Glomerular endothelial cell (primary cell): ENCODE measurements at places on chromosomes 11 and 22. TPM values are rescaled to one million over a fixed set of nuclear protein-coding genes. Genes with fewer than 3 reads are reported as not detected.

IFITM10 gene
- total RNA-seq, result 1.1 TPM in 1 of 2 replicates, not detected in the other

MS4A6A gene
- total RNA-seq, result 2.9 and 7.5 TPM in 2 replicates

PANX3 gene
- not detected in 2 replicates for total RNA-seq

C11orf42 gene
- total RNA-seq, result not detected in 2 replicates

BLID gene
- total RNA-seq, result 0.82 and 1.0 TPM in 2 replicates

PLEKHB1 gene
- total RNA-seq, result 0.44 and 0.58 TPM in 2 replicates

DNA sequence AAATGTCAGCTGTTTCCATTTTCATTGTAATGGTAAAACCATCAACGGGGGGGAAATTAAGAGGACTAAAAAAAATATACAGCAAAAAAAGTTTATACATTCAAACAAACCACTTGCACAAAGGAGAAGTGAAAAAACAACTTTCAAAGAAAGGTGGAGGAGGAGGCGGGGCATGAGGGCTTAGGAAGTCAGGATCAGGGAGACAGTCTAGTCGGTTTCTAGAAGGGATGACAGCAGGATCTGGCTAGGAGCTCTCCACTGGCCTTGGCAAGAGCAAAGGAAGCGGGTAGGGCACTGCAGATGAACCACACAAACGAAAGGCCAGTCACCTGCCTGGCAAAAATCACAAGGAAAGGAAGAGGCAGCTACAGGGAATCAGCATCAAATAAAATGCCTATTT, 31.0 kb downstream of the NAP1L4 start:
- no peak for DNase-seq

DNA sequence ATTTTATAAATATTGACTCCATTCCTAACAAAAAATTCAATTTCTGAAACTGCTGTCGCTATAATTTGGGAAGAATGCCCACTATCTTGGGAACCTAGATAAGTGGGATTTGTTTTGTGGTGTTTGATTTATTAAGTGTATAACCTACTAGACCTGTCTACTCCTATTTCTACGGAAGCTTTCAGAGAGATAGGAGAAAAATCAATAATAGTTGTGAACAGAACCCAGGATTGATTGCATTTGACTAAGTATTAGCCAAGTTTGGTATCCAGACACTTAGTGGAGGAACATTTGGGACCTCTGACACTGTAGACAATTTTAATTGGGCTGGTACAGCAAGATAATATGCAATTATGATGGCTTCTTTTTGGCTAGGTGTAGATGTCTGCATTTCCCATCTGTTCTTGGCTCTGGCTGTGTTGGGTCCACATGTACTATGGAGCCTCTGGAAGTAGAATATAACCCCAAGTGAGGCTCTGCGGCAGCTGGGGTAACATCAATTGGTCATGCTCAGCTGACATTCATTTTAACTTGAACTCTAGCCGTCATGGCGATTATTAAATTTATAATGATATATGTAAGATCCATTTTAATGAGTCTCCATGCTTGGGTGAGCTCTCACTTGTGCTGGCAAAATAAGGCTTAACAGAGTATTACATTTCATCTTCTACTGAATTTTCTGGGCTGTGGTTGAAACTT, 111.5 kb upstream of the E2F8 start:
- DNase-seq, result no peak

- DNase-seq, result no peak
Measured at GRCh38 chr11:24293964-24294363, 202.9 kb upstream of the LUZP2 start.

- no peak for DNase-seq
Measured at GRCh38 chr11:134036492-134037045, 32.3 kb upstream of the JAM3 start.

GRCh38 chr11:102268985-102269470, 48.3 kb upstream of the BIRC3 start:
- DNase-seq, result no peak

DNA sequence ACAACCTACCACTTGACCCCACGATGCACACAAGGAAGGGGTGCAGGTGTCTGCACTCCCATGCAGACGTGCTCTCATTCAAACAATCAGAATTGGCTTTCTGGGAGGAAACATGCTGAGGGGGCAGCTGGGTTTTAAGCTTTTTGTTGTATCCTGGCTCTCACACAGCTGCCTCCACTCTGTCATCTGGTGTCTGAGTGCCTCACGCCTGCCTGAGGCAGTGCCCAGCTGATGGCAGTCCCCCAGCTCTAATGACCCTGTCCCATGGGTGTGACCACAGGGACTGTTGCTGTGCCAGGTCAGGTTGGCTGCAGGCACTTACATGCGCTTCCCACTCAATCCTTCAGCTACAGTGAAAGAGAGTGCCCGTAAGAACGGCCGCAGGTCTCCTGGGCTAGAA, 53.7 kb downstream of the ARFGAP3 start:
- DNase-seq, result no peak

DNA sequence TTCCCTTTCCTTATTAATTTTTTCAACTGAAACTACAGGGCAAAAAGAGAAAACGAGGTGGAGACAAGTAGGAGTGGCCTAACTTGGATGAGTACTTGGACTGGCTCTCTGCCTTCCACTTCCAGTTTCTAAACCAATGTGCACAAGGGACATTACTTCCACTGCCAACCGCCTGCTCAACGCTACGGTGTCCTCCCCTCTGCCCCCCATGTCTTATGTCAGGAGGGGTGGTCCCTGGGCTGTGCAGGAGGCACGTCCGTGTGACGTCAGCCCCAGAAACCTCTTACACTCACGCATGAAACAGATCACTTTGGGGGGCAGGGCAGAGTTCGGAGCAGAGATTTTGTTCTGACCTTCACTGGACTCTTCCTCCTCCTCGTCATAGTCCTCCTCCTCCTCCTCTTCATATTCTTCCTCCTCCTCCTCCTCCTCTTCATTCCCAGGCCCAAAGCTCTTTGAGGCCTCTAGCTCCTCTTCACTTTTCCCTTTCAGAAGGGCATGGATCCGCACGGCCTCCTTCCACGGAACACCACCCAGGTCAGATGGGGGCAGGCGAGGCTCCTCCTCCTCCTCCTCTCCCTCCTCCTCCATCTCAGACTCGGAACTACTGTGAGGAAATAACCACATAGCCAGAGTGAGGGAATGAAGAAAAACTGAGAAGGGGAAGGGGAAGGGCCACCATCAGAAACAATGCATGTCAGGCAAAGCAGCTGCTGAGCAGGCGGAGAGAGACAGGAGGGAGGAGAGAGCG, 57.4 kb upstream of the BID start:
- DNase-seq, result no peak

DNA sequence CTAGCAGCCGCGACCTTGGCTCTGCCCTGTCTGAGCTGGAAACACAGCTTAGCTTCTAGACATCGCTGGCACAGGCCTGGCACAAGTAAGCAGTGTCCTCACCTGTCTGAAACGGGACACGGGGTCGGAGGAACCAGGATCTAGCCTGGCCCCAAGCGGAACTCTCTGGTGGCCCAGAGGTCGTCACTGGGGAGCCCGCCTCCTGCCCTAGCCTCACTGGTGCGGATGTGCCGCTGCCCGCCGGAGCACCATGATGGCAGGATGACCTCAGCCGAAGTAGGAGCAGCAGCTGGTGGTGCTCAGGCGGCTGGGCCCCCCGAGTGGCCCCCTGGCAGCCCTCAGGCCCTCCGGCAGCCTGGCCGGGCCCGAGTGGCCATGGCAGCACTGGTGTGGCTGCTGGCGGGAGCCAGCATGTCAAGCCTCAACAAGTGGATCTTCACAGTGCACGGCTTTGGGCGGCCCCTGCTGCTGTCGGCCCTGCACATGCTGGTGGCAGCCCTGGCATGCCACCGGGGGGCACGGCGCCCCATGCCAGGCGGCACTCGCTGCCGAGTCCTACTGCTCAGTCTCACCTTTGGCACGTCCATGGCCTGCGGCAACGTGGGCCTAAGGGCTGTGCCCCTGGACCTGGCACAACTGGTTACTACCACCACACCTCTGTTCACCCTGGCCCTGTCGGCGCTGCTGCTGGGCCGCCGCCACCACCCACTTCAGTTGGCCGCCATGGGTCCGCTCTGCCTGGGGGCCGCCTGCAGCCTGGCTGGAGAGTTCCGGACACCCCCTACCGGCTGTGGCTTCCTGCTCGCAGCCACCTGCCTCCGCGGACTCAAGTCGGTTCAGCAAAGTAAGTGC, 871 bp downstream of the SLC35E4 start:
- DNase-seq, result no peak

- DNase-seq, result no peak
Measured at GRCh38 chr11:84524422-84525051, 1102.6 kb downstream of the DLG2 start.

DNA sequence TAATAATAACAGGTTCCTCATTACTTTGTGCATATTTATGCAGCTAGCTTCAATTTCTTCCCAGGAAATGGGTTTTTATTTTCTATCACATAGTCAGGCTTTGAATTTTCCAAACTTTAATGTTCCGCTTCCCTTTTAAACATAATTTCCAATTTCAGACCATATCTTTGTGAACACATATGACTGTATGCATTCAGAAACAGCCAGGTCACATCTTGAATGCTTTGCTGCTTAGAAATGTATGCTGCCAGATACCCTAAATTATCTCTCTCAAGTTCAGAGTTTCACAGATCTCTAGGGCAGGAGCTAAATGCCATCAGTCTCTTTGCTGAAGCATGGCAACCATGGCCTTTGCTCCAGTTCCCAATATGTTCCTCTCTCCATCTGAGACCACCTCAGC, 2203.8 kb downstream of the LRRC4C start:
- no peak for DNase-seq

DNA sequence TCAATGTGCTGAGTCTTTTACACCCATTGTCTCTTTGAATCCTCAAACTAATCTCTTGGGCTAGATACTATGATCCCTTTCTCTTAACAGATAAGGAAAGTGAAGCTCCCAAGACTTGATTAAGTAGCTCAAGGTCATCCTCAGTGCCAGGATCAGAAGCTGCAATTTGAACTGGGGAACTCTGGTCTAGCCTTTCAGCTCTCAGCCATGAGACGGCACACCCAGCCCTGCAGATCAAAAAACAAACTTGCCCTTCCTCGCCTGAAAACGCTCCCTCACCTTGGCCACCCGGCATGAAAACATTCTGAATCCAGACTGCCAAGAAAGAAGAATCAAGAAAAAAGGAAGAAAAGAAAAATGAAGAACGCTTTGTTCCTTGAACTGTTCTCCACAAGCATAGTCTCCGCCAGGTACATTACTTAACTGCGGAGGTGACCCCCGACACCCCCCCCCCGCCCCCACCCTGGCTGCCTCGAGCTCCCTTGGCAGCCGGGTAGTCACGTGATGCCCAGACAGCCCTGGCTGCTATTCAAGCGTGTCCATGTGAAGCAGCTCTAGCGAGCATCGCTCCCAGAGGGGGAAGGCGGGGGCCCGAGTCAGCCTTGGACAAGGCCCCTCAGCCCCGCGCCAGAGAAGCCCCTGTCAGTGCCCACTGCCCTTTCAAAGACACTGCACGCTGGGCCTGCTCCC, 451.2 kb downstream of the MIAT start:
- no peak for DNase-seq

- DNase-seq, result no peak
Measured at GRCh38 chr11:132318421-132319157, 948.2 kb downstream of the NTM start.

DNA sequence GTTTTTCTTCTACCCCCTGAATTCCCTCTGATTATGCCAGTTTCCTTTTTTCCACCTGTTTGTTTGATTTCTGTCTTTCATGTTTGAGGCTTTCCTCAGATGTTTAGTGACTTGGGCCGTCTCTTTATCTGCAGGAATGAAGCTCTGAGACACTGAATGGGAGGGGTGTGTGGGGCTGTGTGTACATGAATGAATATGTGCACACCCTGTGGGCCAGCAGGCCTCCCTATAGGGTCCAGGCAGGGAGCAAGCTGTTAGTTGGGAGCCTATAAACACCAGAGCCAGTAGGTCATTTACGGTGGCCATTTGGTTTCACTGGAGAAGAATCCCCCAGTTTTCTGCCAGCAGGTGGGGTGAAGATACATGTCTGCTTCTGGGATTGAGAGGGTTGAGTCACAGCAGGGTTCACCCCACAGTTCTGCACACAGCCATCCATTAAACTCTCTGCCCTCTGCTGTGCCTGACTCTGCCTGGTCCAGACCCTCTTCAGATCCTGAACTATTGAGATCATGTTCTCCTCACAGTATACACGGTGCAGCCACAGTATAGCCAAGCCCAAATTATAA, 34.8 kb downstream of the BARX2 start:
- no peak for DNase-seq

DNA sequence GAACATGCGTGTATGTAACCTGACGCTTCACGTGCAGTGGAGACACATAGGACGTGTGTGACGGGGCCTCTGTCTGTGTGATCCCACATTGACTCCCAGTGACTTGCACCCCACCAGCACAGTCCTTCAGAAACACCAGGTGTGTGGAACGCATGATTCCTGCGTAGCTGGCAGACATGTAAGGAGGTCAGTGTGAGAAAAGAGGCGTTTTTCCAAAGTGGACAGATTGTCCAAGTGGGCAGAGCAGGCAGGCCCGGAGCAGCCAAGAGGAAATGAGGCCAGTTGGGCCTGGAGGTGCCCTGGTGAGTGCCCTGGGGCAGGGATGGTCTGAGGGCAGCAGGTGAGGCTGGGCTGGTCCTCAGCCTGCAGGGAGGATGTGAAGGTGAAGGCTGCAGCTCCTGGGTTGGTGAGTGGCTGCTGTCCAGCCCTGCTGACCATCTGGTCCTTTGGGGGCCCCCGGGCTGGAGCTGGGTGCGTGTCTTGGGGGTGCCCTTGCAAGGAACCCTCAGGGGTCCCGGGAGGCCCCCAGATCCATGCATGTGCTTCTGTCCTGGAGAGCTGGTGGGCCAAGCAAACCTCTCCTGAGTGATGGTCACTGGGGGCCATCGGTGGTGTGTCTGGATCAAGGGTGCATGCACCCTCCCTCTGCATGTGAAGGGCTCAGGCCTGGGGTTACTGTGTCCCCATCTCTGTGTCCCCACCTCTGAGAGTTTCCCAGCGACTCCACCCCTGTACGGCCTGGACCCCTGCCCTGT, 26.6 kb downstream of the SHANK3 start:
- no peak for DNase-seq

GRCh38 chr11:42778193-42778592, 533.6 kb upstream of the API5 start:
- DNase-seq, result no peak

DNA sequence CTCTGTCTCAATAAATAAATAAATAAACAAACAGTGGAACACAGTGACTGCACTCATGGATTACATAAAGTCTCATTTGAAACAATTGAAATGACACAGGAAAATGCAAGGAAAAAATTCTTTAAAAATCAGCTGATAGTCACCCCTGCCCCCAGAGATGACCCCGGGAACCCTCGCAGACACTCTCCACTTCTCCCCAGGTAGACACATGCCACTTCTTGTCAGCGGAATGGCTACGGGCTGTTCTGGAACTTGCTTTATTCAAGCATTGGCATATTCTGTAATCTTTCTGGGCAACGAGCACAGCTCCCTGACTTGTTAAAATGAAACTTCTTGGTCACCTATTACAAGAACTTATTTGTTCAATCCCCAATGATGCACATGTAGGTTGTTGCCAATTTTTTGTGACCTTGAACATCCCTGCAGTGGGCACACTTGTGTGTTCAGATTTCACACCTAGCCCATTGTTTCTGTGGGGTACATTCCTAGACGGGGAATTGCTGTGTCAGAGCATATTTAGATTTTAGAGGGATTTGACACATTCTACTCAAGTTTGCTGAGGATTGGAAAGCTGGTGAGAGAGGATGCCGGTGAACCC, 32.8 kb downstream of the MYEOV start:
- DNase-seq, result no peak
